ENCODE measurements at places on chromosomes 2 and 18.

DNA sequence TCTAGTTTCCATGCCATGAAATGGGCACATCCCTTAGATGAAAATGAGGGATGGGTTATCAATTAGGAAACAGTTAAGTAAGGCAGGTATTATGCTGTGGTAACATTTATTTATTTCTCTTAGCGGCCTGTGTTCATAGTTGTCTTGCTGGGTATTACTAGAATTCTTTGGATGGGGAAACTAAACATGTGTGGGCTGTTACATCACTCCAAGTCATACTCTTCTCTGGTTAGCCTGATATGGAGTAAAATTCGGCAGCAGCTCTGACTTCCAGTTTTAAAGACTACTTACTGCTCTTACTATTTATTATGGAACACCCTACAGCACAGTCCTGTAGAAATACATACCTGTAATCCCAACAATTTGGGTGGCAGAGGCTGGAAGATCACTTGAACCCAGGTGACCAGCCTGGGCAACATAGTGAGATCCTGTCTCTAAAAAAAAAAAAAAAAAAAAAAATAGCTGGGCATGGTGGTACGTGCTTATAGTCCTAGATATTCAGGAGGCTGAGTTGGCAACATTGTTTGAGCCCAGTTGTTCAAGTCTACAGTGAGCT lies 33.1 kb upstream of the RASGRP3 start:
- no peak for DNase-seq

DNA sequence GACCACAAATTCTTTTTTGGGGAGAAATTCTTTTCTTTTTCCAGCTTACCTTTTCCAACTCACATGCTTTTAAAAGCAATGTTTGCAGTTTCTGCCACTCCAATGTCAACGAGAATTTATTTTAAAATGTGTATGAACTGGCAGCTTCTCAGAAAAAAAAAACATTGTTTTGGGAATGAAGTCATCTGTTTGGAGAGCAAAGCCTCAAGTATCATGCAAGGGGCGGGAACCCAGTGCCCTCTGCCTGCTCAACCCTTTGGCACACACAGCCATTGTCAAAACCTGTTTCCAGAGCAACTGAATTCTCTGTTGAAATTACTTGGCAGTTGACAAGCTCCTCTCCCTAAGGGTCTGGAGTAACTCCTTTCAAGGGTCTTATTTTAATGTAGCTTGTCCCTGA lies 128.5 kb downstream of the QPCT start:
- DNase-seq, result no peak

DNA sequence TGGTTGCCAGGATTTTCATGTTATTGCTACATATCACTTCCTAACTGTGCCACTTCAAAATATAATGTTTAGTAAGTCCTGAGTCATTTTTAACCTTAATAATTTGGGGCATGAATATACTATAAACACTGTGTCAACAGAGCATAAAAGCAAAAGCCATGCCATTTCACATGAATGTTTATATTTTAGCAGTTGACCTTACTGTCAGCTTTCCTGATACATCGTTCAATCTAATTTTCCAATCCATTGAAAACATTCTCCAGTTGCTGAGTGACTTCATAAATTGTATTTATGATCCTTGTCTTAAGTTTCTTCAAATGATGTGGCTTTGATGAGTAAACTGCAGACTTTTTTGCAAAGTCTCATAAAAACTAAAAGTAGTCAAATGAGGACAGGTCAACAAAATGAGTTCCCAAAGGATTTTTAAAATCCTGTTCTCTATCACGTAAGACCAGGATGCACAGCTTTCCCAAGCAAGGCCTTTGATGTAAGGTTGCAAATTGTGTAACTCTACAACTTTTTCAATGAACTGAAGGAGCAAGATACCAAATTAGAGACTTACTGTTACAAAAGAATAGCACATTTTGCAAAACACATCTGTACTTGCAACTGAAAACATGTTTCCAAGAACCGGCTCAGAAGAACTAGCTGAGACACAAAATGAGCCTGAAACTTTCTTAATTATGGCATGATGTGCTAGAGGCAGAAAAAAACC lies 117.7 kb downstream of the SATB2 start:
- DNase-seq, result no peak

DNA sequence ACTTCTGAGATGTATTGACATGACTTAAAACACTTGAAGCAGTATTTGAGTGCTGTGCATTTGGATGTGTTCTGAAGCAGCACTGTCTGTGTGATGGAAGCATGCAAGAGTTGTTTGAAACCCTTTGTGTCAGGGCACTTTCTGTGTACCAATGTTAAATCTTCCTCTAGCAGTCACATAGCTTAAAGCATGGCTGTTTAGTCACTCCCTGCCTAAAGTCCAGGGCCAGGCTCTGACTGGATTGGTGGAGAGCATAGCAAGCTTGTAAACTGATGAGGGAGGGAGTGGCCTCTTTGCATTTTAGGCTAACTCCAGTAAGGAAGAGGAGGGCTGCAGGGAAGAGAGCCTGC lies 73.5 kb downstream of the MYO1B start:
- no peak for DNase-seq

DNA sequence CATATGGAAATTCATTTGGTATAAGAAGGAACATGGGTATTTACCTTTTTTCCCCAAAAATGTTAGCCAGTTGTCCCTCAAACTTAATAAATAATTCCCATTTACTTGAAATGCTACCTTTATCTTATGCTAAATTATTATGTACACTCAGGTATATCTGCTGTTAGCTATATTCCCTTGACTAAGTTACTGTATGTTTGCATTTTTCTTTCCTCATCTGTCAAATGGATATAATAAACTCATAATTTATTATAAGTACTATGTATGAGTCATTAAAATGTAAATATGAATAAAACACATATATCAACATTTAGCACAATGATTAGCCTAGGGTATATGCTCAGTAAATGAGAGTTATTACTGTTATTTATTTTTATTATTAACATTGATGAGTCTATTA lies 117.4 kb downstream of the PMS1 start:
- no peak for DNase-seq
